Stimulated activated CD4-positive, alpha-beta T cell treated with anti-CD3 and anti-CD28 coated beads, Interleukin-2, amount 100 ng/mL, for 48 hours (primary cell): ENCODE measurements at places on chromosomes 3 and 15.
A peak's percentile ranks its signal among the peaks of the same experiment; 100 is the strongest.

GRCh38 chr3:171678971-171679492 is 131.3 kb downstream of the PLD1 start:
- no peak for DNase-seq

GRCh38 chr3:64021922-64022321 is 1.4 kb downstream of the PSMD6 start:
- DNase-seq: no peak

DNA sequence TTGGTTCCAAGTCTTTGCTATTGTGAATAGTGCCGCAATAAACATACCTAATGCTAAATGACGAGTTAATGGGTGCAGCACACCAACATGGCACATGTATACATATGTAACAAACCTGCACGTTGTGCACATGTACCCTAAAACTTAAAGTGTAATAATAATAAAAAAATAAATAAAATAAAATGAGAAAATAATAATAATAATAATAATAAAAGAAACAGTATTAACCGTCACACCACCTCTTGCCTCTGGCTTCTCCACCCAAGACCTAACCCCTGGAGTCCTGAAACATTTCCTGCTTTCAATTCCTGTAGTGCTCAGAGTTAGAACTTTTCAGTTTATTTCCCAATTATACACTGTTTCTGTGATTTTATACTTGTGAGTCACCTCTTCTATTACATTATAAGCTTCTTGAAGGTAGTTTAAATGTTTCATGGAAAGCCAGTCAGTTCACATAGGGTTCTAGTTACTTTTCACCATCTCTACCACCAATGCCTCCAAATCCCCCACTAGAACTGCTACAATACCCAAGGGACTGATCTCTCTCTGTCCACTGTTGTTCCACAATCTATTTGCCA is 18.4 kb upstream of the GHSR start:
- no peak for DNase-seq

DNA sequence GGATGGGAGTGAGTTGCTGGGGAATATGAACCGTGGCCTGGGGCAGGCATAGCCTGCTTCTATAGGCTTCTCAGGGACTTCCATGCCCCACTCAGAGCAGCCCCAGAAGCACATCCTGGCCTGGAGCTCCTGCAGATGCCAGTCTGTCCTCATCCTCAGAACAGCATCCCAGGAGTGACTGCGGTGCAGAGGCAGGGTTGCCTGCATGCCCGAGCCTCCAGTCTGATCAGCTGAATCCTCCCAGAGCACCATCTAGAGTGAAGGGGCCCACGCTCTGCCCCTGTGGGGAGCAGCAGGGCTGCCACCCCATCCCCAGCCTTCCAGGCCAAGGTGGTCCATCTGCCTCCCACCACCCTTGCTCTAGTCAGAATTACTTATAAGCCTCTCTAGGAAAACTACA is 44.7 kb upstream of the APEH start:
- no peak for DNase-seq

DNA sequence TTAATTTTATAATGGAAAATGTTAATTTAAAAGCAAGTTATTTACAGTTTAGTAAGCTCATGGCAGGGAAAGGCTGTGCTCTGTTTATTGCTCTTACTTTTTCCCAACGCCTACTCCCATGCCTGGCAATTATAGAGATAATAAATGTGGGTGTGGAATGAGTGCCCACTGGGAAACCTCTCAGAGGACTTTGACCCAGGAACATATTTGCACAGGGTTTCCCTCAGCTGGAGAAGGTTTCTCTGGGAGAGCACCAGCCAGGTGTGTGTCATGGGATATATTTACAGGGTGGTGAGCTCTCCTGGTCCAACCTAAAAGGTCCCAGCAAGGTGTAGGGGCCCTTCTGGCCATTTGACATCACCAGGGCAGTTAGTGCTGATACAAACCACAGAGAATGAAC is 27.9 kb downstream of the ZNF710 start:
- no peak for DNase-seq

DNA sequence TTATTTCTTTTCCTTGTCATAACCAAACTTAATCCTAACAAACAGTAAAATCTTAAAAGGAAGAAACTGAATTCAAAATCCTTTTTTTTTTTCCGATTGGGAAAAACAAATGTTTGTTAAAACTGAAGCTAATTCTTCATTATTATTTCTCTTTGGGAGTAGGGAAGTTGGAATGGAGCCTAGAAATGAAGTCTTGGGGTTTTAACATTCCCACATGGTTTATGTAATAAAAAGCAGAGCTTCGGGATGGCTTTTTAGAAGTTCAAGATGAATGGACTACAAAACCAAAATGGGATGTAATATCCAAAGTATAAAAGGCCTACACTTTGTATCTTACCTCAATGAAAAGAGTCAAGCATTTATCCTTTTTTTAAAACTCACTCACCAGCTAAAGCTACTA is 189.0 kb upstream of the TMC3 start:
- DNase-seq: no peak

DNA sequence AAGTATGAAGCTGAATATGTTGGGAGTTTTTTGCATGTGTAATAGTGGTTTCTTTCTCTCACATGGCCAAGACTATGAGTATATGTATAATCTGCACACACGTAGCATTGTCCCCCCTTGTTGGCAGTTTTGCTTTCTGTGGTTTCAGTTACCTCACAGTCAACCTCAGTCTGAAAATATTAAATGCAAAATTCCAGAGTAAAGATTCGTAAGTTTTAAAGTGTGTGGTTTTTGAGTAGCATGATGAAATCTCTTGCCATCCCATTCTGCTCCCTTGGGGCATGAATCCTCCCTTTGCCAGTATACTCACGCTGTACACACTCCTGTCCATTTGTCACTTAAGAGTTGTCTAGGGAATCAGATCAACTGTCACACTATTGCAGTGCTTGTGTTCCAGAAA is 742.0 kb upstream of the CCDC54 start:
- DNase-seq: no peak

- no peak for DNase-seq
Observed at GRCh38 chr3:177341736-177342419, 144.6 kb upstream of the TBL1XR1 start.

DNA sequence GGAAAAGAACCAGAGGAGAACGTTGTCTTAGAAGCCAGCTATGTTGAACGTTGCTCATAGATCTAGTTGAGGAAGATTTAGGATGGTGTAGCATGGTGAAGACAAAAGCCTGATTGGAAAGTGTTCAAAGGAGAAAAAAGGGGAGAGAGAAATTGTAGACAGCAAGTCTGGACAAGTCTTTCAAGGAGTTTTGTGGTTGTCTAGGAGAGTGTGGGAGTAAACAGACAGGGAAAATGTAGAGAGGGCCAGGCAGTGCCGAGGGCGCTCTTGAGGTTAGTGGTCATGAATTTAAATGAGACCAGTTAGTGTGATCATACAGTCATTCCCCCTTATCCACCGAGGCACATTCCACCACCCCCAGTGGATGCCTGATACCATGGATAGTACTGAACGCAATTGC is 167.5 kb upstream of the IL12A start:
- DNase-seq: no peak

- DNase-seq: no peak
Observed at GRCh38 chr15:46660096-46660842, 1025.4 kb downstream of the SQOR start.

DNA sequence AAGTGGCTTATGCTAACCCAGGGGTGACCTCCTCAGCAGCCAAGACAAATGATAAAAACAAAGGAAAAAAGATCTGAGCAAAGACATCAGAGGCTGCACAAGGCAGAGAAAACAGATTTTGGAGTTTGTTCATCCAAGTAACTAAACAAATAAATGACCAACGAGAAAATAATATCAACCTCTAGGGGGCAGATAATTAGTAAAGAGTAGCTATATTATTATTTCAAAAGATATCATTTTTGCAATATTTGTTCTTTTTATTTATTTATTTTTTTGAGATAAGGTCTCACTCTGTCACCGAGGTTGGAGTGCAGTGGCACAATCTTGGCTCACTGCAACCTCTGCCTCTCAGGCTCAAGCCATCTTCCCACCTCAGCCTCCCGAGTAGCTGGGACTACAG is 101.8 kb downstream of the PCCB start:
- no peak for DNase-seq

GRCh38 chr3:42119561-42120355 is 28.6 kb downstream of the TRAK1 start:
- DNase-seq: no peak

DNA sequence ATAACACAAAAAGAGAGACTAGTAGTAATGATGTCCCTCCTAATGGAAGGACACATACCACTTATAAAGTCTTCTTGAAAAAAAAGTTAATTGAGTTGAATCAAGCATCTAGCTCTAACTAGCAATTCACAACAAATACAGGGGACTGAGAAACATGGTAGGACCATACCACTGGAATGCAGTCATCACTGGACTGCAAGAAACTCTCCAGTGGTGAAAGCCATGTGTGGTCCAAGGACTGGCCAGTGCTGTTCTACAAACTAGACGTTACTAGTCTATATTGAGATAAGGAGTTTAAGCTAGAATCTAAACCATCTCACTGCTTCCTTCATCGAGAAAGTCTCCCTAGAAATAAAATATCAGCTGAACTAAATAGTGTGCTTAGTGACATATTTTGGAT is 16.7 kb downstream of the FBN1 start:
- DNase-seq: no peak

- peak; percentile 25 for DNase-seq
Observed at GRCh38 chr3:169945313-169945712, 21.3 kb upstream of the SEC62 start.

GRCh38 chr3:183475016-183475763 is 46.8 kb upstream of the MCF2L2 start:
- no peak for DNase-seq

- no peak for DNase-seq
Observed at GRCh38 chr3:49199900-49200281, 28.5 kb downstream of the KLHDC8B start.

DNA sequence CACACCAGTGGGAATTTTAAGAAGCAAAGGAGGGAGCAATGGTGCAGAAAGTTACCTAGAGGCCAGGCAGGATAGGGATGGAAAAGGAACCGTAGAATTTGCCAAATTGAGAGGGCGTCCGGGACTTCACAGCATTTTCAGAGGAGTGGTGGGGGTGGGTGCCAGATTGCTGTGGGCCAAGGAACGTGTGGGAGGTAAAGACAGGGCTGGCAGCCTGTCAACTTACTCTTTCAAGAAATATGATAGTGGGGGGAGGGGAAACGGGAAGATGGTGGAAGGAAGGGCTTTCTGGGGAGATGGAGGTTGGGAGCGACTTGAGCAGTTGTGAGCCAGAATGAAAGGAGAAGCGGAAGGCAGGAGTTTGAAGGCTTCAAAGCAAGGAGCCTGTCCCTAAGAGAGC is 1.4 kb upstream of the SLC6A11 start:
- DNase-seq: no peak

DNA sequence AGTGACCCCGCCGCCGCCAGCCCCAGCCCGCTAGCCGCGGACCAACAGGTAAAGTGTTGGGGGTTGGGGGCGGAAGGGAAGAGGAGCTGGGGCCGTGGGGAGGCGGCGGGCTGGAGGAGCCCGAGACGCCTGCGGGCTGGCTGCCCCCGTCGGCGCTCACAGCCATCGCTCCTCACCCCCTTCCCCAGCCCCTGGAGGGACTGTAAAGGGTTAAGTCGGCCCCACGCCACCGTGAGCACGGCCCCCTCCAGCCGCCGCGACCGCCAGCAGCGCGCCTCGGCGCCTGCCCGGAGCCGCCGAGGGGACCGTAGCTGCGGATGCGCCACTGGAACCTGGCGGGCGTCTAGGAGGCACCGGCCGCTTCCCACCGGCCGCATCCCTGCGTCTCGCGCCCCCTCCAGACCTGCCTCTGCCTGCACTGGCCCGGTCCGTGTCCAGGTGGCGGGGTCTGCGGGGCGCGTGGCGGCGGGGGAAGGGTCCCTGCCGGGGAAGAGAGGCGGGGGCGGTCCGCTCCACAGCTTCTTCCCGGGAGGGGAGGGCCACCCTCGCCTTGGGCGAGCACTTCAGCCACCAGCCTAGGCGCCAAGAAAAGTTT is 522 bp downstream of the MED12L start:
- DNase-seq: peak; percentile 9

- peak; percentile 45 for DNase-seq
Observed at GRCh38 chr3:14124223-14124614, 451 bp downstream of the CHCHD4 start.

- no peak for DNase-seq
Observed at GRCh38 chr15:82958638-82959037, 6.1 kb upstream of the HOMER2 start.

DNA sequence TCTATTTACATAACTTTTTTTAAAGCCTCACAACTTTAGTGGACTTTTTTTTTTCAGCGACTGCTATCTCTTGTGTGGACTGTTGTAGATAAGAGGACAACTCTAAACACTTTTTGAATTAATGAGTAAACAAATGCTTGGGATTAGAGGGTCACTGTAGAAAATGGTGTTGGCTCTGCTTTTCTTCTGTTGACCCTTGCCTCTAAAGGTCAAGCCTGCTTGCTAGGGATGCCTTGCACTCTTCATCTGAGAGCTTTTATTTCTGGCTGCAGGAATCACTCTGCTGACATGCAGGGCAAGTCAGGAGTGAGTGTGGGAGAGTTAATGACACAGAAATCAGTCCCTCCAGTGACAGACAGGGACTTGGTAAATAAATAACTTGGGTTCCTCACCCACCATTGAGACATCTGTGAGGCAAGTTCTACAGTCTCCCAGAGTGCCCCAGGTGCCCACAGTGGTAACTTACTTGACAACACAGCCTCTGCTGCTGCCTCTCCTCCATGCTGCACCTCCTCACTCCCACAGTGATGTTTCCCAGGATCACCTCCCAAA is 390.1 kb downstream of the IL20RB start:
- no peak for DNase-seq

DNA sequence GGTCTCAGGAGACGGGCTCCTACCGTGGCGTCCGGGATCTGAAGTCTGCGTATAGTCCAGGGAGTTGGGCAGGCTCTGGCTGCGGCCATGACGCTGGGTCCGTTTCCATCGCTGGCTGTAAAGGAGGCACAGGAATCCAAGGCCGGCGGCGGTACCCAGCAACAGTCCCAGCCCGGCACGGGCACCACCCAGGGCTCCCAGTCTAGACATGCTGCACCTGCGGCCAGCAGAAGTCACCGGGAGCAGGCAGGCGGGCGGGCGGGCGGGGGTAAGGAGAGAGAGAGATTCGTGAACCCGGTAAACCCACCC is 526 bp downstream of the RMDN3 start:
- DNase-seq: no peak

- DNase-seq: no peak
Observed at GRCh38 chr3:183319371-183319770, 66.3 kb downstream of the B3GNT5 start.
